ENCODE measurements at places on chromosomes 11 and 22.

- DNase-seq = no peak
Measured at GRCh38 chr11:15238856-15239255, 124.1 kb downstream of the INSC start.

DNA sequence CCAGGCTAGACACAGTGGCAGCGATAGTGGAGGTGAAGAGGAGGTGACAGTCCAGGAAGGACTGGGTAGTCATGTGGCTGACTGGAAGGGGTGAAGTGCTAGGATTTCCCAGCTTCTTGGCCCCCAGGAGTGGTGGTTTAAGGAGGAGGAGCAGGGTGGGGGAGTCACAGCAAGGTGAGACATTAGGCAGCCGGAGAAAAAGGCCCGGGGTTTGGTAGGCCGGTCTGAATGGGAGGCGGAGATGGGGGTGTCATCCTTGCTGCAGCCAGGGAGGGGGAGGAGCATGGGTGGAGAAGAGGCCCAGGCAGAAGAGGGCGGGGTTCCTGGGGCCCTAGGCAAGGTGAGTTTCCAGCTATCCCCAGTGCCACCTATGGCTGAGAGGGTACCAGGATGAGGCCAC is 6.1 kb downstream of the SIPA1 start:
- DNase-seq = peak; percentile 94

GRCh38 chr11:34146411-34146810 is 41.0 kb downstream of the NAT10 start:
- no peak for DNase-seq

DNA sequence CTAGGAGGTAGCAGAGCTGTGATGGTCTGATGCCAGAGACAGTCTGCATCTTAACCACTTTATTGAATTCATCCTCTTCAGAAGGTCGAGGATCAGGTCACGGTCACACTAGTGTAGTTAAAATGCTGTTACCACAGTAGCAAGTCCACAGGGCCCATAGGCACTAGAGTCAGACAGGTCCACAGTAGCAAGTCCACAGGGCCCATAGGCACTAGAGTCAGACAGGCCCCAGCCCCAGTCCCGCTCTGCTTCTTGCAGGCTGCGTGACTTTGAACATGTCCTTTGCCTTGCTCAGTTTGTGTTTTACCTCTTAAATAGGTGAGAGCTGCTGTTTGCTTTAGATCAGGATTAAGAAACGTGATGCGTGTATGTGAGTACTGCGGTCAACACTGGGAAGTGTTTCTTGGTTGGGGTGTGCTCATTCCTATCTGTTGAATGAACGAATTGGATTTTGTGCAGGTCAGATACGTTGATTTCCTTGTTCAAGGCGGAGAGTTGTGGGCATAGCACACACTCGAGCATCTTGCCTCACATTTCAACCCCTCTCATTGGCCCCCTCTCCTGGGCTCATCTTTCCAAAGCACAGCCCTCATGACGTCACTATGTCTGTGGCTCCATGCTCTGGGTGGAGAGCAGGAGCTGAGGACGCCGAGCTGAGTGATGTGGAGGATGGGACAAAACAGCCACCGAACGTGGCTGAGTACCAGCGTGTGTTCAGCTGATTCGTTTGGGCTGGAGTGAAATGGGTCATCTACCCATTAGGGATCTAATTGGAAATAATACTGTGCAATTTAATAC is 191.7 kb downstream of the TBC1D22A start:
- no peak for DNase-seq

DNA sequence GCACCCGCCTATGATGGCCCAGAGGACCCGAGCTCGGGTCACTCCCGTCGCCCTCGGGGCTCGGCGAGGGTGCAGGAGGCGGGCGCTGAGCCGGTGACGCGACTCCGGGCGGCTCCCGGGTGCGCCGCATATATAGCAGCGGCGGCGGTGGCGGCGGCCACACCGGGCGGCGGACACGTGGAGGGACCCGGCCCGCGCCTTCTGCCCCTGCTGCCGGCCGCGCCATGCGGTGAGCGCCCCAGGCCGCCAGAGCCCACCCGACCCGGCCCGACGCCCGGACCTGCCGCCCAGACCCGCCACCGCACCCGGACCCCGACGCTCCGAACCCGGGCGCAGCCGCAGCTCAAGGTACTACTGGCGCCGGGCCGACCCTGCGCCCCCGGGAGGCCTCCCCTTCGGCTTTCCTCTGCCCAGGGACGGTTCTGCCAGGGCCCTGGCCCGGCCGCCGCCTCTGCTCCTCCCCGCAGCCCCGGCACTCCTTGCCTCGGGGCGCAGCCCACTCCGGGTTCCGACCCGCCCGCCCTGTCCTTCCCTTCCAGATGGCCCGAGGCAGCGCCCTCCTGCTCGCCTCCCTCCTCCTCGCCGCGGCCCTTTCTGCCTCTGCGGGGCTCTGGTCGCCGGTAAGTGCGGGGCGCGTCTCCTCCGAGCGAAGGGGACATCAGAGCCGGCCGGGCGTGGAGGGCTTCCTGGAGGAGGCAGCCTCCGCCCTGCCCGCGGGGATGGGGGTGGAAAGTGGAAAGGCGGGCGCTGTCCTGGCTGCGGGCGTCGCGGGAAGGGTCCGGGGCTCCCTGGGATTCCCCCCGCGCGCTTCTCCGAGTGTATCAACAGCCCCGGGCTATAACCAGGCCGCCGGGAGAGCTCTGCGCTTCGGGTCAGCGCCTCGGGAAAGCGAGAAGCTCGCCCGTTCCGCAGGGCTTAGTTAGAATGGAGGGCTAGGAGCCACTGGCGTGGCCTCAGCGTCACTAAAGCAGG is at the start of gene GAL:
Gene GAL (plus strand): TSS at position 160 of the 972 bp plus-strand sequence. CDS start 380 bp downstream, at position 540.
- peak; percentile 61 for DNase-seq

- no peak for DNase-seq
Measured at GRCh38 chr11:7967097-7967496, 1.9 kb upstream of the NLRP10 start.

DNA sequence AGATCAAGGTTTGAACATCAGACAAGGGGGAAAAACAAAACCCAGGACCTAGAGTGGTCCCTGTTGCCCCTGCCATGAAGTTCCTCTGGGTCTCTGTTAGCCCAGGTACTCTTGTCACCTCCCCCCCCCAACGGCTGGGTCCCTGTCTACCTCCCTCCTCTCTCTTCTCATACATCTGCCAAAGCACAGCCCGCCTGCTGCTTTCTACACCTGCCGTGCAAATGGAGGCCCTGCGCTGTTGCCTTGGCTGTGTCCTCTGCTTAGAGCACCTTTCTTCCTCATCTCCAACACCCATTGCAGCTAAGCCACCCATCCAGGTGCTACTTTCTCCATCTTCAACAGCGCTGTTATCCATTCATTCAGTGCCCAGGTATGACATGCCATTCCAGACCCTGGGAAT is 99.2 kb downstream of the TP53I11 start:
- no peak for DNase-seq

- no peak for DNase-seq
Measured at GRCh38 chr11:125267548-125267947, 103.0 kb downstream of the PKNOX2 start.

Data from T47D (cell line).